Head of caudate nucleus (tissue), 42 donors: ENCODE measurements at places on chromosomes 1 and 21.
A peak's percentile ranks its signal among the peaks of the same experiment; 100 is the strongest.

DNA sequence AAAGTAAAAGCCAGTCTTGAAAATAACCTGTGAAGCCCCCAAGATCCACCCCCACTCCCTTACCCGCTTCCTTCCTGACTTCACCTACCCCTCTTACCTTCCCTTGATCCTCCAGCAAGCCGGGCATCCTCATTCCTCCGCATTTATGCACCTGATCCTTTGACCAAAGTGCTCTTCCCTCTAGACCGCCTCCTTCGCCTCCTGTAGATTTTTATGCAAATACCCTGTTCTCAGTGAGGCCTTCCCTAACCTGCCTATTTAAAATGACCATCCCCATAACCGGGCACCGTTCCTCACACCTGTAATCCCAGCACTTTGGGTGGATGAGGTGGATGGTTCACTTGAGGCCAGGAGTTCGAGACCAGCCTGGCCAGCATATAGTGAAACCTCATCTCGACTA, 1.1 kb upstream of the NENF start:
- no peak for DNase-seq

GRCh38 chr21:38802050-38803026, 3.4 kb upstream of the ETS2 start:
- no peak for DNase-seq

DNA sequence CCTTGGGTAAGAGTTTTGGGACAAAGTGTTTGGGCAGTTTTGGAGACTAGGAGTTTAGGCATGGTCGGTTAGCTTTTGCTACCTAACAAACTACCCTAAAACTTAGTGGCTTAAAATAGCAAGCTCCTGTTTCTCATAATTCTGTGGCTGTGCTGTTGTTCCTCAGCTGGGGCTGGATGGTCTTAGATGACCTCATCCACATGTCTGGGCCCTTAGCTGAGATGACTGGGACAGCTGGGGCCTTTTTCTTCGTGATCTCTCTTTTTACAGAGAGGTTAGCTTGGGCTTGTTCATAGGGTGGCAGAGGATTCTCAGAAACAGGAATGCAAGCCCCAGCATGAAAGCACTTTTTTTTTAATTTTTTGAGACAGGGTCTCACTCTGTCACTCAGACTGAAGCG, 6.6 kb downstream of the ATP1A4 start:
- no peak for DNase-seq

DNA sequence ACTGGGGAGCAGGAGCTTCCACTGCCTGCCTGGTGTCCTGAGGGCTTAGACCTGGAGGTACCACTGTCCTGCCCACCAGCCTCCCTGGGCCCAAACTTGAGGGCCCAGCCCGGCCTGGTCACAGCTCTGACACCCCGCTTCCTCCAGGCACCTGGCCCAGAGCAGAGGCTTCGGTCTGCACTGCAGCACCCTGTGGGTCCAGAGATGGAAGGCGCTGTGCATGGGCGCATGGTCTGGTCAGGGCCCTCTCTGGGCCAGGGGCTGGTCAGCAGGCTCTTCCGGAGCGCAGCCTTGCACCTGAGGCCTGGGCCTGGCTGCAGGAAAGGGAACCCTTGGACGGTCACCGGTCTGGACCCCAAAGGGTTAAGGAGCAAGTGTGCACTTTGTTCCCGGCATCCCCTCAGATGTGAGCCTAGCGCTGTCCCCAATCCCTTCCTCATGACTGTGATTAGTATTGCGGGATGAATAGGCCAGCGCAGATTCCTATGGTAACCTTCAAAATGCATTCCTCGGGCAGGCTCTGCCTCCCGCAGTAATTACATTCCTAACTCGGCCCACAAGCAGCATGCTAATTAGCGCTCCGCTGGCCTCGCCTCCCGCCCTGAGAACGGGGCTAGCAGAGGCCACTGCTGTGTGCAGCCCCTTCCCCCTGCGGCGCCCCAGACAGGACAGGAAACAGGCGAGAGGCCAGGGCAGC, 36.3 kb downstream of the PRDM16 start:
- DNase-seq, result peak; percentile 26

GRCh38 chr1:53273526-53273925, 35.2 kb upstream of the MAGOH start:
- DNase-seq, result no peak

- no peak for DNase-seq
Measured at GRCh38 chr1:2865571-2866421, 64.3 kb upstream of the TTC34 start.

- no peak for DNase-seq
Measured at GRCh38 chr1:172177849-172178248, 242.6 kb upstream of the C1orf105 start.

GRCh38 chr1:109850194-109850593, 60.5 kb upstream of the CSF1 start:
- DNase-seq, result peak; percentile 28

DNA sequence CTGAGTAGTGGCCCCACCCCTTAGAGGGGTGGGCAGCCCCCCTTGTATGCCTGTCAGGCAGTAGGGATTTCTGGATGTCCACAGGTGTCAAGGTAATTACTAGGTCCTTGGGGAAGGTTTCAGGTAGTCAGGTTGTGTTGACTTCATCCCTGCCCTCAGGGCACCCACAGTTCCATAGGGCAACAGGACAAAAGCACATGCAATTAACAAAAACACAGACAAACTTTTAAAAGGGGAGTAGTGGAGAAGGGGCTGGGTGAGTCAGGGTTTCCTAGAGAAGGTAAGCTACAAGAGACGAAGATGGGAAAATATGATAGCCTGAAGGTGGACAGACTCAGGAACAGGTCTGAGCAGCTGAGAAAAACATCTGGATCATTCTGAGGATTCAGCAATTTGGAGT, 14.1 kb downstream of the KRTCAP2 start:
- no peak for DNase-seq

DNA sequence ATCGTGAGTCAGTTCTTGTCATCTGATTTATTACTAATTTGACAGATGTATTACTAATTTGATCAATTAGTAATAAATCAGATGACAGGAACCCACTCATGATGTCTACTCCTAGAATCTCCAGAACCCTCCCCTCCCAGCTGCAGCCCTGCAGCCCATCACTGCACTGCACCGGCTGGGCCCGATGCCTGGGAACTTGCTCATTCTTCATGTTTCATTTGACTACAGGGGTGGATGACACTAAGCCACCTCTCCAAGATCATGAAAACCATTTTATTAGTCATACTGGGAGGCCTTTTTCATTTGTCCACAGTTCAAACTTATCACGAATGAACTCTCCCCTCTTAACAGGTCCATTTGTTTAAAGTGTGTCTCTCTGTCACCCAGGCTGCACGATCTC, 41.0 kb downstream of the KCNH1 start:
- no peak for DNase-seq

- DNase-seq, result no peak
Measured at GRCh38 chr1:223231011-223231572, 88.0 kb upstream of the TLR5 start.

GRCh38 chr1:47616906-47617305, 179.1 kb downstream of the FOXD2 start:
- no peak for DNase-seq

GRCh38 chr1:182955596-182956588, 2.9 kb upstream of the SHCBP1L start:
- DNase-seq, result no peak

GRCh38 chr1:21937372-21938121, 437 bp upstream of the HSPG2 start:
- peak; percentile 88 for DNase-seq

- no peak for DNase-seq
Measured at GRCh38 chr1:228941666-228942065, 206.4 kb downstream of the RHOU start.

- no peak for DNase-seq
Measured at GRCh38 chr1:163821679-163822078, 499.9 kb downstream of the NUF2 start.

GRCh38 chr1:91523482-91523881, 22.8 kb downstream of the CDC7 start:
- no peak for DNase-seq

- DNase-seq, result peak; percentile 88
Measured at GRCh38 chr1:204072931-204073836, at the start of gene SOX13. SOX13 (plus strand) TSS chr1:204073115; CDS start chr1:204112916, 39,801 bp downstream.

DNA sequence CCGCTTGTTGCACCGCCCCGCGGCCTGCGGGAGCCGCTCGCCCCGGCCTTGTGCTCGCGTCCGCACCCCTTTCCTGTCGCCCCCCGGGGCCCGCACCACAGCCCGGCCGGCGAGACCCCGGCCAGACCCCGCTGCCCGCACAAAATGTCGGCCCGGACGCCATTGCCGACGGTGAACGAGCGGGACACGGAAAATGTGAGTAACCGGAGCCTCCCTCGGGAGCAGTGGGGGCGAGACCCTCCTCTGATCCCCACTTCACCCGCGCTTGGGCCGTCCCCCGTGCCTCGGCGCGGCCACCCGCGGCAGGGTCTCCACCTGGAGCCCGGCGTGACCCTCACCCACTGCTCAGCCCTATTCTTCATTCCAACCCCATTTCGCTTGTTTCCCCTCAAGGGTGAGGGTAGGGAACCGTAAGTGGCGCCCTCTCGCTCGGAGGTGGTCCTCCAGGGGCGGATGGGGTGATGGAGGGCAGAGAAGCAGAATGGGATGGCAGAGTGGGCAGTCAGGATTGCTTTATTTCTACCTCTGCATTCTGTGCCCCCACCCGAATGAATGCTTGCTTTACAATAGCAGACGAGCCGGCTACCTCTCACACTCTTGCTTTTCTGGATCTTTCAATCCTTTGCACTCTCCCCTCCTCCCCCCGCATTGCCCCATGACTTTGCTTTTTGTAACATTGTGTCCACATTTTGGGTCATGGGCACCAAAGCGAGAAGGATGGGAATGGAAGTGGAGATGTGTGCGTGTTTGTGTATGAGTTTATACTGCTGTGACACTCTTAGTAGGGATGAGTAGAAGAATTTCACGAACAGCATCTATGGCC, 954 bp downstream of the MARK1 start:
- DNase-seq, result no peak

DNA sequence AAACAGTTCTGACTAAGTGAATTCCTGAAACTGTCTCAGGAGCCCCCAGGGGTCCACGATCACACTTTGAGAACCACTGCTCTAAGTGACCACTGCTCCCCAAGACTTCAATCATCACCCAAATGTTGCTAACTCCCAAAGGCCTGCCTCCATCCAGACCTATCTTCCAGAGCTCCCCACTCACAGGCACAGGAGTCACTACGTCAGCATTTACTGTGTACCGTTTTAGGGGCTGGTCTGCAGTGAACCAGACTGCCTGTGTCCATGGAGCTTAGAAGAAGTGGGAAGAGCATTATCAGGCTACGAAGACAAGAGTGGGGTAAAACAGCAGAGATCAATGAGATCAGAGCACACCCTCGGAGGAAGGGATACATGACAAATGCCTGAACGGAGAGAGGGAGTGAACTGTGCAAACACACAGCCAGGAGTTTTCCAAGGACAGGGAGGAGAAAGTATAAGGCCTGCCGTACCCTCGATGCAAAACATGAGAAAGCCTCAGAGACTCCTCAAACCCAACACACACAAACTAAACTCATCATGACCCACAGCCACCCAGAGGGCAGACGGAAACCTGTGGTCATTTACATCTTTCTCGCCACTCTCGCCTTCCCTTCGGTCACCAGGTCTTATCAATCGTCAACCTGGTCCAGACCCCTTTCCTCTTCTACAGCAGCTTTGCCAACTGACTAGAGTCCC, 10.1 kb downstream of the GNB1 start:
- no peak for DNase-seq

GRCh38 chr1:99595041-99595440, 50.9 kb upstream of the PALMD start:
- no peak for DNase-seq

GRCh38 chr1:219020386-219020785, 153.3 kb upstream of the LYPLAL1 start:
- DNase-seq, result no peak

- no peak for DNase-seq
Measured at GRCh38 chr21:21997390-21998333, 999.5 kb downstream of the NCAM2 start.

GRCh38 chr1:210920716-210921694, 212.9 kb downstream of the KCNH1 start:
- no peak for DNase-seq

DNA sequence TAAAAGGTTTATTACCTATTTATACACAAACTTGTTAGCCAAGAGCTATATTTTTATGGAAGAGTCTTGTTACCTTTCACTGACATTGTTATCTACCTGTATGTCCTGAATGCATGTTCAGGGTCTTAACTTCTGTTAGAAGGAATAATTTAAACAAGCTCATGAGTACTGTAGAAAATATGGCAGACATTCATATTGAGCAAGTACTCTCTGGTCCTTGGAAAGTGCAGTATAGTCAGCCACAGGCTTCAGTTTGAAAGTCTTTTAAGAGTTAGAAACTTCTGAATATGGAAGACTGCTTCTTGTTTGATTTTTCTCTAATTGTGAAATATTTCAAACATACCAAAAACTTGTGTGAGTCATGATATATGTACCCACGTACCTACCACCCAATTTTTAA, 16.6 kb downstream of the DIP2A start:
- DNase-seq, result no peak

DNA sequence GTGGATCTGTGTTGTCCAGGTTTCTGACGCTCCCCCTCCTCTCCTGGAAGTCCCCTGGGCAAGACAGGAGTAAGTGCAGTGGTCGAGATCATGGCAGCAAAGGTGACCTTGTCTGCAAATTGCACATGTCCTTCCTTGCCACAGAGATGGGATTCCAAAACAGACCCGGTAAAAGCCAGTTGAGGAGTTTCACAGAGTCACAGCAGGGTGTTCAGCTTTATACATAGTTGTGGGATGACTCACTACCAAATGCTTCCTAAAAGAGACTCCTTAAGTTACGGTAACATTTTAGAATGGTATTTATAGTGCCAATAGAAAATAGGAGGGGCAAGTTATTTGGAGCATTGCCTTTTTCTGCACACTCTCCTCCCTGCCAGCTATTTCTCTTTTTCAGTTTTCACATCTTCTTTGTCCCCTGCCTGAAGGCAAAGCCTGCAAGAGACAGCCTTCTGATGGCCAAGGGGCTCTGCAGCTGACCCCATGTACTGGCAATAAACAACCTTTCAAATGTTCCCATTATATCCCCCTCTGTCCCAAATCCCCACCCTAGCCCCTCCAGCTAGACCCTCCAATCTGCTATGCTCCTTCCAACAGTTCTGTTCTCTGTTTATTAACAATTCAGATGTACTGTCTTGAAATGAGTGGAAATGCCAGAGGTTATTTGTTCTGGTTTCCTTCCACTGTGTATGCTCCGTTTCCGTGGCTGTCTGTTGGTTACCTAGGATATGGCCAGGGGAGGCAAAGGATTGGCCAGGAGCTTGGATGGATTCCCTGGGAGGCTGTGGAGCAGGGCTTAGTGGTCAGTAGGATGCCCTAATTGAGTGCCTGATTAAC, 115.0 kb downstream of the TGFB2 start:
- peak; percentile 32 for DNase-seq

GRCh38 chr1:201050515-201051277, 27.2 kb upstream of the KIF21B start:
- DNase-seq, result no peak
